ENCODE measurements at places on chromosomes 1 and 21. TPM values are rescaled to one million over a fixed set of nuclear protein-coding genes. Genes with fewer than 3 reads are reported as not detected.
A peak's percentile ranks its signal among the peaks of the same experiment; 100 is the strongest.

DNA sequence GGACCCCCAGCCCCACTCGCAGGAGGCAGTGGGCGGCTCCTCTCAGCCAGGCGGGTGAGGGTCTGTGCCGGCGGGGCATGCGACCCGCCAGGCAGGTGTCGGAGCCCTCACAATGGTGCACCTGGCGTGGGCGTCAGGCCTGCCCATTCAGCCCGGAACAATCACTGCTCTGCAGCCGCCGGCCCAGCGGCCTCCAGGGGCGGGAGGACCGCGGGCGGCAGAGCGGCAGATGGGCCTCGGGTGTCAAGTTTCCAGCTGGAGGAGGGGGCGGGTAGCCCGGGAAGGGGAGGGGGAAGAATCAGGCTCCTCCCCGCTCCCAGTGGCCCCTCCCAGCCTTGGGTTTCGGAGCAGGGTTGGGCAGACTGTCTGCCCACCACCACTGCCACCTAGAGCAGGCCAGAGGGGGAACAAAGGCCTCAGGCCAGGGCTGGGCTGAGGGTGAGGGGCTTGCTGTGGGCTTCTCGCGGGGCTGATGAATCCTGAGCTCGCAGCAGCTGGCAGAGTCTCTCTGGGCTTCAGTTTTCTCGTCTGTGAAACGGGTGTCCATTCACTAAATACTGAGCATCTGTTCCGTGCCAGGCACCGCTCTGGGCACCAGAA is 39.5 kb upstream of the CASZ1 start:
- peak; percentile 90 for DNase-seq

- DNase-seq, result no peak
These were observed 59.8 kb upstream of the PPP2R5A start for GRCh38 chr1:212225416-212225815.

DNA sequence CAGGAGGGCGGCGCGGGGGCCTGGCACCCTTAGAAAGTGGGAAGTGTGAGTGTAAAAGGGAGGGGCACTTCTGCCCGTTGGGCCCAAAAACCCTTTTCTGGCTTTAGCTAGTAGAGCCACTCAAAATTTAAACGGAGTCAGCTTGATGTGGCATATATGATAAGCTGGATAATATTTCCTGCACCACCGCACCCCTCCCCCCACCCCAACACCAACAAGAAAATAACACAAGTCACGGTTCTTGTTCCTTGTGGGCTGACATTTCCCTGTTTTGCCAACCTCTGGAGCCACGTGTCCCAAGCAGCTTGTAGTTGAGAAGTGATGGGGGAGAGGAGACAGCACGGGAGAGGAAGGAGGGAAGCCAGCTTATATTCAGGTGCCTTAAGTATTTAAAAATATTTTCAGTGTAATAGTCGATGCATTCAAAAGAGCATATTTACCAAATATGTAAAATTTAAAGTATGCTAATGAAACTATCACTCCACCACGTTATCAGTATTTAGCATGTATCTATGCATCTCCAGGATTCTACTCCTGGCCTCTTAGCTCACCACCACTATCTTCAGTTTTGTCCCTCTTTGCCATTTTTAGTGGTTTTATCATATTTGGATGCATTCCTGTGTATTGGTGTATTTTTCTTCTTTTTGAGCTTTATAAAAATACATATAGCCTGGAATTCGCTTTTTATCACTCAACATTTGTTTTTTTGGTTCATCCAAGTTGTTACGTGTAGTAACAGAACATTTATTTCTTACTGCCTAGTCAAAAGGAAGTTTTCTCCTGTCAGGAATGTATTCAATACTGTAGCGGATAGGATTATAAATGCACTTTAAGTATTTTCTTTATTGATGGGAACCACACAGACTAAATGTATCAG is 773 bp upstream of the DDX59 start:
- peak; percentile 88 for DNase-seq

DNA sequence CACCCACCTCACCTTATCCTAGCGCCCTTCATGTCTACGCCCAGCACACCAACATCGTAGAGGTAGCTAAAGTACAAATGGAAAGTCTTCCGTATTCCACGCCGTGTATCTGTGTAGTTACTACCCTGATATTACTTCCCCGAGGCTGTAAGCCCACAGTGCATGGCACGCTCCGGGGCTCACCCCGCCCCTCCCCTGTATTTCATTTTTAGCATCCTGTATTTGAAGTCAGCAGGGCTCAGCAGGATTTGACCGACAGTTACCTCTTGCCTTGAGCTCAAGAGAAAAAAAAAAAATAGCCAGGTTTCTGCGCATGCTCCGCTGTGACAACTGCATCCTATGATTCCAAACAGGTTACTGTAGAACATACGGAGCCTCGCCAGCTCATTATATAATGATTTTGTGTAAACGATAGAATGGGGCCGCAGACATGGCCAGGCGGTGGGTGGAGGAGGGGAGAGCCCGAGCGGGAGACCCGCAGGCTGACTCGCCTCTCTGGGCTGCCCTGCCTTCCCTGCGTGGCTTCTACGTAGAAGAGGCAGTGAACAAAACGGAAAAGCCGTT is 1.3 kb downstream of the ABCG1 start:
- peak; percentile 95 for DNase-seq

DNA sequence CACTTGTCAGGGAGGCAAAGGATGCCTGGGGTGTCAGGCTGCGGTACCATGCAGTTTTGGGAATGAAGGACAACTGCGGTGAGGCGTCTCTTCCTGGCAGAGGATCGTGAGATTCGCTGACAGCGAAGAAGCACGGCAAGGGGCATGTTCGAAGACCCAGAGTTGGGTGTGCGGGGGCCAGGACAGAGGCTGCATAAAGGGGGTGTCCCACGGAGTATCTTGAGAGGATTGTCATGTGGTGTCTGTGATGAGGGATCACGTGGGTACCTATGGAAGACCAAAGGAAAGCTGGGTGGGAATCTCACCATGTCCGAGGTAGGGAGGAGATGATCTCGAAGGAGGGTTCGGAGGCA is 372 bp downstream of the SLC25A44 start:
- DNase-seq, result peak; percentile 91

- DNase-seq, result no peak
These were observed 8.1 kb downstream of the AKNAD1 start for GRCh38 chr1:108848806-108849205.

GRCh38 chr1:230814949-230815692 is 53.2 kb downstream of the C1orf198 start:
- no peak for DNase-seq

- no peak for DNase-seq
These were observed 98.5 kb downstream of the LMX1A start for GRCh38 chr1:165257969-165258459.

GRCh38 chr1:80310703-80311245 is 1304.2 kb upstream of the ADGRL4 start:
- DNase-seq, result no peak

DNA sequence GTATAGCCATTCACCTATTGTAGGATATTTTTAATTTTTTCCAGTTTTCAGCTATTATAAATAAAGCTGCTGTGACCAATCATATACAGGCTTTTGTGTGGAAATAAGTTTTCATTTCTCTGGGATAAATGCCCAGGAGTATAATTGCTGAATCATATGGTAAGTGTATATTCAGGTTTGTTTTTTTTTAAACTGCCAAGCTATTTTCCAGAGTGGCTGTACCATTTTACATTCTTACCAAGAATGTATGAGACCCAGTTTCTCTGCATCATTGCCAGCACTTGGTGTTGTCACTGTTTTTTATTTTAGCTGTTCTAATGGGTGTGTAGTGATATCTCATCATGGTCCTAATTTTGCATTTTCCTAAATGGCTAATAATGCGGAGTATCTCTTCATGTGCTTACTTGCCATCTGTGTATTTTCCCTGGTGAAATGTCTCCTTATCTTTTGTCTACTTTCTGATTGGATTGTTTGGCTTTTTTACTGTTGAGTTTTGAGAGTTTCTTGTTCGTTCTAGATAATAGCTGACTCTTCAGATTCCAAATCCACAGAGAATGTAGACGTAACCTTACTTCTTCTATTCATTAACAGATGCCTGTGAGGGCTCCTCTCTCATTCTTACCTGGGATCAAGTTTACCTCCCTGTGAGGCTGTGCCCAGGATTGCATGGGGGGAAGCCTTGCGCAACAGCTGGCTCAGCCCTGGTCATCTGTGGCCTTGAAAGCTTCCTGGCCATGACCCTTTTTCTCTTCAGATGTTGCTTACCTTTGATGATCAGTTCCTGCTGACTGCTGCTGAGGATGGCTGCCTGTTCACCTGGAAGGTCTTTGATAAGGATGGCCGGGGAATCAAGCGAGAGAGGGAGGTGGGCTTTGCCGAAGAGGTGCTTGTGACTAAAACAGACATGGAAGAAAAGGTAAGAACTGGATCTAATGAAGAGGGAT is 42.6 kb downstream of the CFAP57 start:
- DNase-seq, result no peak

DNA sequence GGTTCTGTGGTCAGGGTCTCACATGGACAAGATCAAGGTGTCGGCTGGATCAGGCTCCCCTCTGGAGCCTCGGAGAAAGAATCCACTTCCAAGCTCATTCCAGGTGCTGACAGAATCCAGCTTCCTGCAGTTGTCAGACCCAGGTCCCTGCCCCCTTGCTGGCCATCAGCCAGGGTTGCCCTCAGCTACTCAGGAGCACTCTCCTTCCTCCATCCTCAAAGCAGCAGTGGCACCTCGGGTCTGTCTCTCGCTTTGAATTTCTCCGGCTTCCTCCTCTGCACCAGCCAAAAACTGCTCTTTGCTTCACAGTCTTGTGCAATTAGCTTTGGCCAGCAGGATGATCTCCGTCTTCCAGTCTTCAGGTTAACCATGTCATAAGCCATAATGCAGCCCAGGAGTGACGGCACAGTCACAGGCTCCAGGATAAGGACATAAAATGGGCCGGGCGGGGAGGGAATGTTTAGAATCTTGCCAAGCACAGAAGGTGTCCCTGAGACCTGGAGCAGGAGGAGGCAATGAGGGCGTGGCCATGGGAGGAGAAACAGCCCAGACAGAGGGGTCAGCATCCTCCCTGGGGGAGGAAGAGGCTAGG is 79.4 kb upstream of the SLC25A33 start:
- DNase-seq, result no peak

- no peak for DNase-seq
These were observed 5.5 kb upstream of the TGFBR3 start for GRCh38 chr1:91891454-91891853.

DNA sequence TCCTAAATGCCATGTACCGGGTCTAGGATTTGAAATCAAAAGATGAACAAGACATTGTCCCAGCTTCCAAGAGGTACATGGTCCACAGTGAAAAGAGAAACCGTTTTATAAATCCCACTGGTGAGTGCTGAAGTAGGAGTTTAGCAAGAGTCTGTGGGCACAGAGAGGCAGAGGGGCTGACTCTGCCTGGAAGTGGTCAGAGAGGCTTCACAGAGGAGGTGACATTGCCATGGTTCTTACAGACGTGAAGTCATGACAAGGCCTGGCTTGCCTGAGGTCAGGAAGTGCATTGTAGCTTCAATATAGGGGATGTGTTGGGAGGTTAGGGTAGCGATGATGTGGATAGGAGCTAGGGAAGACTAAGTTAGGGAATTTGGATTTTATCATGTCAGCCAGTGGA is 28.4 kb downstream of the MAPKAPK2 start:
- DNase-seq, result no peak

DNA sequence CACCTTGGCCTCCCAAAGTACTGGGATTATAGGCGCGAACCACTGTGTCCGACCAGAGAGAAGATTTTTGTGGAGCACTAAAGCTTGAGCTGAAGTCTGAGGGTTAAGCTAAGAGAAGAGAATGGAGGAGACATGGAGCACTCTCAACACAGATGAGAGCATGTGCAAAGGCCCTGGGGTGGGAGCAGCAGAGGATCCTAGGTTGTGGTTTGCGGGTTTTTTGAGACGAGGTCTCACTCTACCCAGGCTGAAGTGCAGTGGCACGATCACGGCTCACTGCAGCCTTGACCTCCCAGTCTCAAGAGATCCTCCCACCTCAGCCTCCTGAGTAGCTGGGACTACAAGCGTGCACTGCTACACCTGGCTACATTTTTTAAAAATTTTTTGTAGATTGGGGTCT is 30.5 kb downstream of the FBXO2 start:
- DNase-seq, result peak; percentile 29

GRCh38 chr1:206004826-206005225 is 1.6 kb upstream of the RAB7B start:
- no peak for DNase-seq

GRCh38 chr1:204623894-204624361 is 61.6 kb downstream of the LRRN2 start:
- peak; percentile 71 for DNase-seq

GRCh38 chr21:26007951-26008498 is 162.5 kb downstream of the APP start:
- peak; percentile 44 for DNase-seq

- no peak for DNase-seq
These were observed 121.1 kb downstream of the FOXD2 start for GRCh38 chr1:47558601-47559593.

- no peak for DNase-seq
These were observed 146.4 kb downstream of the SYT2 start for GRCh38 chr1:202563818-202564217.

DNA sequence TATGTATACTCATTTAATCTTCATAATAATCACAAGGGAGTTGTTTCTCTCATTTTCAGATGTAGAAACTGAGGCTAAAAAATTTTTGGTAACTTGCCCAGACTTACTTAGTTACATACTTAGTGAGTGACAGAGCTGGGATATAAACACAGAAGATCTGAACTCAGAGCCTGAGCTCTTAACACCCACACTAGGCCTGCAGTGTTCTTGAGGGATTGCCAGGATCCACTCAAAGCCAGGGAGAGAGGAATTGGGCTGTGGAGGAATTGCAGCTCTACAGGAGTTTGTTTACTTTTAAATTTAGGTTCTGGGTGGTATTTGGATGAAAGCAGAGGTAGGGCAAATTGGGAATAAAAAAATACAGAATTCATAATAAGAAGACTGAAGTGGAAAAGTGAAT is 515.1 kb upstream of the PLXNA2 start:
- DNase-seq, result no peak

Gene C1orf115
- total RNA-seq, result 0.36 TPM

Gene PPP1R15B
- total RNA-seq, result 23.9 TPM

Gene KRTAP8-1
- not detected for total RNA-seq

Gene S100A7
- total RNA-seq, result not detected

Gene YOD1
- 8.3 TPM for total RNA-seq

Gene STIL
- 4.0 TPM for total RNA-seq

Gene SLC45A1
- total RNA-seq, result 1.8 TPM

Gene AGRN
- total RNA-seq, result 30.0 TPM

Gene OR2L3
- total RNA-seq, result not detected

Gene OPTC
- not detected for total RNA-seq

Gene SLAMF6
- not detected for total RNA-seq

Gene CD160
- not detected for total RNA-seq
